ENCODE measurements at places on chromosomes 1 and 21.

GRCh38 chr1:47881505-47882442, 115.4 kb downstream of the TRABD2B start:
- no peak for DNase-seq

GRCh38 chr1:205324781-205325180, 3.2 kb upstream of the NUAK2 start:
- no peak for DNase-seq

DNA sequence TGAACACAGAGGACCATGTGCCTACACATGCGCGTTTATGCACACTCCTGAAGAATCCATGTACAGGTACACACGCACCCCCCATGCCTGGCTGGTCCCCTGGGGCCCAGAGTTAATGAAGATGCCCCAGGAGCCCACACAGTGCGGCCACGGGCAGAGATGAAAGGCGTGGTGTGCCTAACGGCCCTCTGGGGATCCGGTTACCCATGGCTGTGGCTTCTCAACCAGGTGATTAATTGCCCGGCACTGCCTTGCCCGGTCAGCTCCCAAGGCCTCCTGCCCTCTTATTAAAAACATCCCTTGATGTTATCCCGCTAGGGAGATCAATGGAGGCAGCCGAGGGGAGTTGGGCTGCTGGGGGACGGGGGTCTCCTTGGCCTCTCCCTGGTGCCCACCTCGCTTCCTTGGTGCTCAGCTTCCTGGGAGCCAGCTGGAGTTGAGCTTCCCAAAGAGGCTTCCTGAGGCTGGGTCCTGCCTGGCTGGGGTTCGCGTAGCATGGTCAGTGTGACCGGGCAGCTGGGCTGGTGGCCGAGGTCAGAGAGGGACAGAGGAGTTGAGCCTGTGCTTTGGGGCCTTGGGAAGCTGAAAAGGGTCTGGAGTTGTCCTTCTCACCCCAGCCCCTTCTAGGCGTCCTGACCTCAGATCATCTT, 75.0 kb upstream of the WNT4 start:
- no peak for DNase-seq

DNA sequence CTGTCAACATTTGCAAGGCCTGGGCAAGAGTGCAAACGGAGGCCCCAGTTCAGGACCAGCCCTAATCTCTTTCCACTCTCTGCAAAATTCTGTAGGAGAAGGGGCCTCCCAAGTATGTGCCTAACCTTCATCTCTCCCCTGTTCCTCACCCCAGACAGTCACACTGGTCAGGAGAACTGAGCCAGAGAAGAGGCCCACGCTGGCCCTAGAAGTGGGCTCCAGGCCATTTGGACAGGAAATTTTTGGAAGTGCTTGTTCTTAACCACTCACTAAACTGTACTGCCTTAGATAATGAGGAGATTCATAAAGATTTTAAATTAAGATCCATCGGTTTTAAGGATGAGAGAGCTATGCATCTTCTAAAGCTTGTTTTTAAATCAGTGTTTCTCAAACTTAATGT, 129.7 kb upstream of the ADGRL2 start:
- DNase-seq: no peak

GRCh38 chr21:45163413-45164123, 89.2 kb downstream of the ADARB1 start:
- no peak for DNase-seq
